Activated CD4-positive, alpha-beta T cell treated with anti-CD3 and anti-CD28 coated beads, Interleukin-2, amount 50 U/mL, for 48 hours (primary cell): ENCODE measurements at places on chromosomes 5 and 9.

DNA sequence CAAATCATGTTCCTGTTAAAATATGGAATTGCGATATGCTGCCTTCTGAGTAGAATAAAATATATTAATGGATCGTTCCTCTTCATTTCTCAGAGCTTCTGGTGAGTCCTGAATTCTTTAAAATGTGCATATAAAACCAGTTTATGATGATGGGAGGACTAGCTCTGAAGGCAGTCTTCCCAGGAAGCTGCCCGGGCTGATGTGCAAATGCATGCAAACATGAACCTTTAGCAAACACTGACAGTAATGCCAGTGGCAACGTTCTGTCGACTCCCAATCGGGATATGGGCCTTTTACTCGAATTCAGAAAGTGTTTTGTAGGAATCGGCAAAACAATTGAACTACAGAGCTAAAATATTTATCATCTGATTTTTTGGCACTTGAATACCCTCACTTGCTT, 93.6 kb downstream of the TLE4 start:
- DNase-seq = no peak

GRCh38 chr9:72718503-72718902, 197.1 kb downstream of the TMC1 start:
- peak; percentile 5 for DNase-seq

DNA sequence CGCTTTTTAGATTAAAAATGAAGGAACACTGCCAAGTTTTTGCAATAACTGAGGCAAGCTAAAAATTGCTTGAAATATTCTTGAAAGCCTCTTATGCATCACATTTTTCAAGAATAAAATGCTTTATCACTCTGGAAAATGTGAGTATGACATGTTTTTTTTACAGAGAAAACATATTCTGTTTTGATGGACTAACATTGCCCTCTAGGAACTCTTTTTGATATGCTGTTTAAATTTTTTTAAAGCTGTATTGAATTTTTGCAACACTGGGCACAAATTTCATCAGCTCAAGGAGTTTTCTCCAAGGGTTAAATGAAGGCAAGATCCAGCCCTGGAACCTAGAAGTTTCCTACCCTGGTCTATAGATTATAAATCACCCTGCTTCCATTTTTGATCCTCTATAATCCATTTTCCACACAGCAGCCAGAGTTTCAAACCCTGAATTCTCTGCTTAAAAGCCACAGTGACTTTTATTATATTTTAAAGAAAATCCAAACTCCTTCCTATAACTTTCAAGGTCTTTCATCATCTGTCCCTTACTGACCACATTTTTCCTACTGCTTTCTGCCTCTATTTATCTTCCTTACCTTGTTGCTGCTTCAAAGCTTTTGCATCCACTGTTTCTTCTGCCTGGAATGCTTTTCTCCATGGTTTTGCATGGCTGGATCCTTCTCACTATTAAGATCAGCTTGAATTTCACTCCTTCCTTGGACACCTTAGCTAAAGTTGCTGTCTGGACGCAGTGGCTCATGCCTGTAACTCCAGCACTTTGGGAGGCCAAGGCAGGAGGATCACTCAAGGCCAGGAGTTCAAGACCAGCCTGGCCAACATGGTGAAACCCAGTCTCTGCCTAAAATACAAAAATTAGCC, 60.9 kb downstream of the IL31RA start:
- no peak for DNase-seq

- DNase-seq = peak; percentile 74
Observed at GRCh38 chr9:116737152-116737546, 50.0 kb downstream of the TRIM32 start.

- DNase-seq = no peak
Observed at GRCh38 chr5:11248966-11249365, 487.9 kb upstream of the DAP start.

DNA sequence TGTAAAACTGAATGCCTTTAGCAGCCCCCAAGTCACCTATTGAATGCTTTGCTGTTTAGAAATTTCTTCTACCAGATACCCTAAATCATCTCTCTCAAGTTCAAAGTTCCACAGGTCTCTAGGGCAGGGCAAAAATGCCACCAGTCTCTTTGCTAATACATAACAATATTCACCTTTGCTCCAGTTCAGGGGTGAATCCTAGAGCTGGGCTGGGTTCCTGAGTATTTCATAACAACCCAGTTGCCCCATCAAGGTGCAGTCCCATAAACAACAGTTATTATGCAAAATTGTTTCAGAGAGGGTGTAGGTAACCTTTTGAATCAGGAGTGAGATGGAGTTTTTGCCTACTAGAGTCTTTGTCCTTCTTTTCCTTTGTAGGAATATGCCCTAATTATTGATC, 19.0 kb upstream of the C1QTNF3 start:
- DNase-seq = no peak
